ENCODE measurements at places on chromosomes 2 and 18.

DNA sequence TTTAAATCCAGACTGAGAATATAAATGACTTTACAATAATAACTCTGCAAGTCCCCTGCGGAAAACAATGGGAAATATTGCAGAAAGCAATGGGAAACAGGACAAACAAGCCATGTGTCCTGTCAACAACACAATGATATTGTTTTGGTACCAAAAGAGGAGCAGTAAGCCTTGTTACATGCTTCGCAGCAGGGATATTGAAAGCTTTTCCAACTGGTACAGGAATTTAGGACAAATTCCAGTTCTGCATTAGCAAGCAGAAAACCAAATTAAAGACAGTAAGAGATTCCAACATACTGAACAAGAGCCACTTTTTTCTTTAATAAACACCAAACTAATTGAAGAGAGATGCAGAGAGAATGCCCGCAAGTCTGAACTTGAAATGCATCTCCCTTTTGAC lies 30.0 kb downstream of the FRZB start:
- no peak for DNase-seq

DNA sequence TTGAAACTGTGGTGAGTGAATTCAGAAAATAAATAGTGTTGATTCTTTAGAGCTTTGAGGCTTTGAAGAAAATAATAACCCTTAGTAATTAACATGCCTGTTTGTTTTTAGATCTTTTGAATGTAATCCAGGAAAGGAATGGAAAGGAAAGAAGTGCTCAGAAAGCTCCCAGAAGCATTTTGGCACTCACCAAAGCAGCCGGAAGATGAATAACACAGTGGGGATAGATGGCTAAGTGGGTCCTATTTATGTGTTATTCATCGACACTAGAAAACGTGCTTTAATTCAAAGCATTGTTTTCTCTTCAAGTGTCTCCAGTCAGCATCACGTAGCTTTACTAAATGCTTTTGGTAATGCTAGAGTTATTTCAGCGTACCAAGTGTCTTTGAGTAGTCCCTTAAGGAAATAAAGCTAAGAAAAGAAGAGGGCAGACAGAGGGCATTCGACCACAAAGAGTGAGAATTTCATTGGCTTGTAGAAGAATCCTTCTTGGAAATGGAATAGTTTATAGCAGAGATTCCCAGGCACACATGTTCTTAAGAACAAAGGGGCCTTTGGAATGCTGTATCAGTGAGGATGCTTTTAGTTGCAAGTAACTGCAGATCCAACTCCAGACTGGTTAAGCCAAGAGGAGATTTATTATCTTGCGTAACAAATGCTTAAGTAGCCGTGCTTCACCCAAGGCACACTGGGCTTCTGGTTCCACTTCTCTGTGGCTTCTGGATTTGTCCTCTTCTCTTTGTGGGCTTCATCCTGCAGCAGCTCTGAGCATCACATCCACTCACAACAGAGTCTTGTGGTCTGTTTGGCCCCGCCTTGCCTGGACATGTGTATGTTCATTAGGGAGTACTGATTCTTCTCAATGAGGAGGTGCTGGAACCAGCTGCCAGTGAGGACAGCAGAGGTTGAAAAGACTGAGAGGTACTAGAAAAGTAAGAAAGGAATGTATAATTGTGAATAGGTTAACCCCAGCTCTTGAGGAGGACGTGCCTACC lies 63.6 kb upstream of the LTBP1 start:
- no peak for DNase-seq

DNA sequence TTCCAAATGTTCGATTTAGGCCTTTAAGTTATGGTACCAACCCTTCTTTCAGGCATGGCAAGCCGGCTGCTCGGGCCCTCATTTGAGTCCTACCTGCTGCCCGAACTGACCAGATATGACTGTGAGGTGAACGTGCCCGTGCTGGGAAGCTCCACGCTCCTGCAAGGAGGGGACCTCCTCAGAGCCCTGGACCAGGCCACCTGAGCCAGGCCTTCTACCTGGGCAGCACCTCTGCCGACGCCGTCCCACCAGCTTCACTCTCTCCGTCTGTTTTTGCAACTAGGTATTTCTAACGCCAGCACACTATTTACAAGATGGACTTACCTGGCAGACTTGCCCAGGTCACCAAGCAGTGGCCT lies 87.2 kb downstream of the EPAS1 start:
- DNase-seq: no peak

DNA sequence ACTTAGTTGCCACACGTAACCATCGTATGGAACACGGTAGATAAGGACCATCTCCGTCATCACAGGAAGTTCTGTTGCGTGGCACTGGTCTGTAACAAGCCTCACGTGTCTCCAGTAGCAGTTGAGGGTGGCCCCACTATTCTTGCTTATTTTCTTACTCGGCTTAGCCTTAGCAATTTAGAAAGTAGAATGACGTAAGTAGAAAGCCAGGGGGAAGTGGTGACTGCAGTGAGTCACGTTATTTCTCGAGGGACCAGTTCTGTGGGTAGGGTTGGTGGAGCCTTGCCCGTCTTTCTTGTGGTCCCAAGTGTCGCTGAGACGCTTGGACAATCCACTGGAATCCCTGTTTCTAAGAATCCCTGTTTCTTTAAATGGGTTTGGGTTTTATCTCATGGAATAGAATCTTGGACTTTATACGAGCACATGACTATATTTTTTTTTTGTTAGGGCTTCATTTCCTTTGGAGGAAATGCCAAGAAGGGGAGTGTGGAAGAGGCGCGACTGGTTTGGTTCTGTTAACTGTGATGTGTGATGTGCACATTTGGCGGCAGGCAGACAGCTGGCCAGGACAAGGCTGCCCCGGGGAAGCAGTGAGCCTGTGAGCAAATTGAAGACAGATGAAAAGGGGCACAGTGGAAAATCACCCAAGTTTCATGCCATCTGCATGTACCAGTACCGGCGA lies 96.2 kb downstream of the CABLES1 start:
- DNase-seq: peak; percentile 88

DNA sequence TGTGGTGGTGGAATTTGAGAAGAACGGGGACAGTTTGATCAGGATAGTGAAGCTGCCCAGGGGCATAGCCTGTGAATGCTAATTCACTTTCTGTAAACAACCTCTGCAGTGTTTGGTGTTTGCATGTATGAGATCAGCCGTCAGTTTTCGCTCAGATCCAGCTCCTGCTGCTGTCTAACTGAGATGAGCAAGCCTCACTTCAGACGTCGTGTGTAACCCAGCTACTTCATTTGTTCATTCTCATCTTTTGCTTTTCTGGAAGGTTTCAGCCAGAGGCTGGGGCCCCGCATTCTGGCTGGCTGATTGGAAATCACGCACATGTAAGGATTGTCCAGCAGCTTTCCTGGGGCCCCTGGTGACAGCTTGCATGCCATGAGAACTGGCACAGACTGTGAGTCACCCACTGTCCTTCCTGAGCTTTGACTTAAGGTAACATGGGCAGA lies 48.9 kb downstream of the LDLRAD4 start:
- DNase-seq: no peak

- no peak for DNase-seq
Observed at GRCh38 chr2:20645301-20645701, 5.6 kb downstream of the HS1BP3 start.

GRCh38 chr2:71078624-71079023 lies 10.2 kb downstream of the NAGK start:
- DNase-seq: no peak

DNA sequence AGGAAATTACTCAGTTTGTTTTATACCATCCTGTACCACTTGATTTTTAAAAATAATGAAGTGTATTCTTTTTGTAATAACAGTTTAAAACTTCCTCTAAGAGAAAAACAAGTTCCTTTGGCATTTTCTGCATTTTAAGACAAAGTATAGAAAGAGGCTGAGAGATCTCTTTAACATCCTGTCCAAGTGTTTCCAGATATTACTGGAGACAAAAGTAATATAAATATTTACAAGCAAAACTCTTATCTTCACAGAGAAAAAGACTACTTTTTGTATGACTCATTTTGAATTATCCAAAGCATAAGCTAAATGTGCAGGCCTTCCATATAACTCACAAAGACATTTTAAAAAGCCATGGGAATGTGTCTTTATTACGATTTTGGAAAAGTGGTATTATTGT lies 221.1 kb downstream of the RDH14 start:
- no peak for DNase-seq

- no peak for DNase-seq
Observed at GRCh38 chr2:62293490-62294271, 97.8 kb downstream of the B3GNT2 start.

DNA sequence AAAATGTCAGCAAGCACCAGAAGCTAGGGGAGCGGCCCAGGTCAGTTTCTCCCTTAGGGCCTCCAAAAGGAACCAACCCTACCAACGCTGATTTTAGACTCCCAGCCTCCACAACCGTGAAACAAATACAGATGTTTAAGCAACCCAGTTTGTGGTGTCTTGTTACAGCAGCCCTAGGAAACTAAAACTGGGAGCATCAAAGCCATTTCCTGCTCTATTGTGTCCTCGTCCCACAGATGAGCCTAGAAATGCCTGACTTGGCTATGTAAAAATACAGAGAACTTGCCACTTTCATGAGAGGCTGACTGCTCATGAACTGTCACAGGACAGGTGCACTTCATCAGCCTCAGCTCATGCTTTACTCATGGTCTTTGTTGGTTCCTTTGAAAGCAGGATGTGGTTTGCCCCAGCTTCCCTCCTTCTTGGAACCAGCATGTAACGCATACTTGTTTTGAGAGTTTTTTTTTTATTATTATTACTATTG lies 97.6 kb upstream of the SLC39A10 start:
- DNase-seq: peak; percentile 85

DNA sequence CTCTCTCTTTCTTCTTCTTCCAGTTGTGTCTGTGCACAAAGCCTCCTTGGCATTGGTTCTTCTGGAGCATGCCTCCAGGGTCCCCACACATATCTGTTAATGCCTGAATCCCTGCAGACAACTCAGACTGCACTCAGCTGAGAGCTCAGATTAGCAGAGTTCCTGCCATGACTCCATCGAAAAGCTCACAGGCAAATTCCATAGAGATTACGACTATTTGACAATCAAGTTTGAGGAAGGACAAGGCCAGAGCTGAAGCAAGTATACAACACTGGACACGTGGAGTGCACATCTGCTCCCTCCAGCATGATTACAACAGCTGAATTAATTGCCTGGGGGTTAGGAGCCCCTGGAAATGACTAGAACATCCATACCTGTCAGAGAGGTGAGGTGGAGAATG lies 190.7 kb downstream of the INSIG2 start:
- DNase-seq: no peak

DNA sequence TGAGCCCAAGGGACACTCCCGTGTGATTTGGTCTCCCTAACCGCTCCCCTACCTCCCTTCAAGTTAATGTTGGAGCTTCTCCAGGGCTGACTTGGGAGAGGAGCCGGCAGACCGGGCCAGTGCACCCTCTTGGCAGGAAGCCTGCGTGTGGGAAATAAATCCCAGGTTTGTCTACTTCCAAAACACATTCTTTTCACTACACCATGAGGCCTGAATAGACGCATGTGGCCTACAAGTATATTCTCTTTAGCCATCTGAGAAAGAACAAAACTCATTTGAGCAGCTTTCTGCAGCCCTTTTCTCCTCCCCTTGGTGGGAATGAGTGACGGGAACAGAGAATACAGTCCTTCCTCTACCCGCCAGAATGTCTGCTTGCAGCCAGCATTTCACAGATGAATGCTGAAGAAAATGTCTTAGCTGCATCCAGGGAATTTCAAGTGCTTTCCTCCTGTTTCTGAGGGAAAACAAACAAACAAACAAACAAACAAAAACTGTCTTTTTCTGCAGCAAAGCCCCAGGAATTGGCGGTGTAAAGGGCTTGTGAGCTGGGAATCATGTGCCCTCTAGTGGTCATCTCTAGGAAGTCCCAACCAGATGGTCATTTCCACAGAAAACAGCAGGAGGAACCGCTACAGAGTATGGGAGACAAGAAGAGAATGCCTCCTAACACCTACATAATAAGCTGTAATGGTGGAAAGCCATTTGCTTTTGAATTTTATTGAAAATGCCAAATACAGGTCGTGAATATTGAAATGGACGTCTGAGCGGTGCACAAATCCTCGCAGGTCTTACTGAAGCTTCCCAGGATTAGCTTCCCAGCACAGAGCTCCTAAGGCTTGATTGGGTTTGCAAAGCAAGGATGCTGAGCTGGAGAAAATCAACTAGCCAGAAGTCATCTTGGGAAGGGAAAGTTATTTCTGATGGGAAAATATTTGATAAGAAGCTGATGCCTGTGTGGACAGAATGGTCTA lies 41.2 kb upstream of the DAPL1 start:
- no peak for DNase-seq

GRCh38 chr2:39408351-39409136 lies 28.5 kb downstream of the MAP4K3 start:
- DNase-seq: no peak

- no peak for DNase-seq
Observed at GRCh38 chr2:118493213-118493612, 354.2 kb downstream of the EN1 start.
